Glutamatergic neuron (in vitro differentiated cells): ENCODE measurements at places on chromosomes 2 and 18.
A peak's percentile ranks its signal among the peaks of the same experiment; 100 is the strongest.

DNA sequence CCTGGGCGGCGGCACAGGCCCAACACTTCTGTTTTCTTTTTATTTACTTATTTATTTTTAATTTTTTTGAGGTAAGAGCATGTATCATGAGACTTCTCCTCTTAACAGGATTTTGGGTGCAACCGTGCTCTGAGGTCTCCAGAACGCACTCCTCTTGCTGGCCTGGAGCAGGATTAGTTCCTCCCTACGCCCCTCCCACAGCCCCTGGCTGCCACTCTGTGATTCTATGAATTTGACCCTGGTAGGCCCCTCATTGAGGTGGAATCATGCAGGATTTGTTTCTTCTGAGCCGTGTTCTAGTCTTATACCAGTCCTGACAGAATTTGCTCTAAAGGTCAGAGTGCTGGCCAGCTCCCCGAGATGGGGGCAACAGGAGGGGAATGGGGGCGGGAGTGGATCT, 106.5 kb upstream of the HS6ST1 start:
- DNase-seq: peak; percentile 13

DNA sequence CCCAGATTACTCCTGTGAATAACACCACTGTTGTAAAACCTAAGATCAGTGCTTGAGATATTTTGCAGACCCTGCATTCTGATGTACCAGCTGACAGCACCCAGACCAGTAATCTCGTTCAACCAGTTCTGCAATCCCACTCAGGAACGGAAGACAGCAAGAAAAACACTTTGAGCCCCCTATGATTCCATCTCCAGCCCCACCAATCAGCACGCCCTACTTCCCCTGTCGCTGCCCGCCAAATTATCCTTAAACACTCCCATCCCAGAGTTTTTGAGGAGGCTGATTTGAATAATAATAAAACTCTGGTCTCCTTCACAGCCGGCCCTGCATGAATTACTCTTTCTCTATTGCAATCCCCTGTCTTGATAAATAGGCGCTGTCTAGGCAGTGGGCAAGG, 173.9 kb upstream of the CDH2 start:
- DNase-seq: no peak

DNA sequence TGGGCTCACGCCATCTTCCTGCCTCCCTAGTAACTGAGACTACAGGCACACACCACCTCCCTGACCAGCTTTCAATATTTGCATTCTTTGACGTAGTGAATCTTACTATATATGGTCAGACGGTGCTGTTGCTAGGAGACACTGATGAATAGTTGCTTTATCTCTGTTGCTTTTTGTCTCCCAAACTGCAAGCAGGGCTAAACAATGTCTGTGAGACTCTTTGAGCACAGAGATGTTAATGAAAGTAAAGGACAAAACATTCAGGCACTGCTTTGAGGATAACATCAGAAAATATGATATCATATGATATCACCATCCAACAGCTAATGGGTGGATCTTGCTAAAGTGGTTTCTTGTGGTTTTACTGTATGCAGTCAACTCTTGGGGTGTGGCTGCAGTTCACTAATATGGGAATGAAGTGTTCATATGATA, 43.0 kb downstream of the EMILIN2 start:
- no peak for DNase-seq

- DNase-seq: no peak
Observed at GRCh38 chr2:159614534-159615366, 1.6 kb downstream of the BAZ2B start.

- DNase-seq: no peak
Observed at GRCh38 chr2:105052773-105053172, 14.9 kb downstream of the MRPS9 start.

DNA sequence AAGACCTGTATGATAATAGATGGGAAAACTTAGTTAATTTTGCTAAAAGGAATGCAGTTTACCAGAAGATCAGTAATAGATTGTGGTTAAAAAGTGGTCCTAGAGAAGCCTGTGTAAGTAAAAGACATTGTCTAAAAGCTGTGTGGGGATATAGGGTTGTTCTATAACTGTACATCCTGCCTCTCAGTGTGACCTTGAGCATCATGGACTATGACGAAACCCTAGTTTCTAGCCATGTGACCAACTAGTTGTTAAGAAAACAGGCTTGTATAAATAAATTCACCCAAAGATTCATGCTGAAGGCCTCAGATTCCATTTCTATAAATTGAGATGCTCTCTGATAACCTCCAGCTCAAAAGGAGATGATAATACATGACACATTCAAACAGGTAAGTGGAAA, 160.7 kb downstream of the IKZF2 start:
- DNase-seq: no peak

GRCh38 chr2:193965263-193965662, 1691.8 kb upstream of the SLC39A10 start:
- DNase-seq: no peak

- DNase-seq: no peak
Observed at GRCh38 chr2:85560812-85561279, 447 bp downstream of the GGCX start.

DNA sequence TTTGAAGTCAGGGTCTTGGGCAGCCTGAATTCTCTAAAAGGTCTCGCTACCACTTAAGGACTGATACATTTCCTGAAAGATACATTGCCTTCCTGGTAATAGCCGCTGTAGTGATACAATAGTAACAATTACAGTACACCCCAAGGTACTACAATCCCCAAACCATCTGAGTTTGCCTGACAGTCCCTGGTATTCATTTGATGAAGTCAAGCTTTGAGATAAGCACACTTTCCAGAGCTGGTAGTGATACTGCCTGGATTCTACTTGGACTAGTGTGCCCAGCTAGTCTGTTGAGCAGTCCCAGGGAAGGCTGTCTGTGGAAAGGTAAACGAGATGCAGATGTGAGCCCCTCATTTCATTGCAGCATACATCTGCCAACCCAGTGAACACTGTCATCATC, 24.4 kb upstream of the ITGB6 start:
- DNase-seq: no peak

GRCh38 chr18:26304511-26304910, 78.3 kb downstream of the TAF4B start:
- no peak for DNase-seq

GRCh38 chr2:12478151-12479064, 238.3 kb upstream of the TRIB2 start:
- DNase-seq: no peak

GRCh38 chr2:209614690-209615369, 156.8 kb upstream of the UNC80 start:
- DNase-seq: peak; percentile 23

GRCh38 chr2:58708565-58708964, 467.4 kb upstream of the FANCL start:
- no peak for DNase-seq

GRCh38 chr2:16253291-16253690, 312.9 kb downstream of the MYCN start:
- no peak for DNase-seq

- DNase-seq: no peak
Observed at GRCh38 chr2:168926621-168927386, 25.7 kb downstream of the G6PC2 start.

DNA sequence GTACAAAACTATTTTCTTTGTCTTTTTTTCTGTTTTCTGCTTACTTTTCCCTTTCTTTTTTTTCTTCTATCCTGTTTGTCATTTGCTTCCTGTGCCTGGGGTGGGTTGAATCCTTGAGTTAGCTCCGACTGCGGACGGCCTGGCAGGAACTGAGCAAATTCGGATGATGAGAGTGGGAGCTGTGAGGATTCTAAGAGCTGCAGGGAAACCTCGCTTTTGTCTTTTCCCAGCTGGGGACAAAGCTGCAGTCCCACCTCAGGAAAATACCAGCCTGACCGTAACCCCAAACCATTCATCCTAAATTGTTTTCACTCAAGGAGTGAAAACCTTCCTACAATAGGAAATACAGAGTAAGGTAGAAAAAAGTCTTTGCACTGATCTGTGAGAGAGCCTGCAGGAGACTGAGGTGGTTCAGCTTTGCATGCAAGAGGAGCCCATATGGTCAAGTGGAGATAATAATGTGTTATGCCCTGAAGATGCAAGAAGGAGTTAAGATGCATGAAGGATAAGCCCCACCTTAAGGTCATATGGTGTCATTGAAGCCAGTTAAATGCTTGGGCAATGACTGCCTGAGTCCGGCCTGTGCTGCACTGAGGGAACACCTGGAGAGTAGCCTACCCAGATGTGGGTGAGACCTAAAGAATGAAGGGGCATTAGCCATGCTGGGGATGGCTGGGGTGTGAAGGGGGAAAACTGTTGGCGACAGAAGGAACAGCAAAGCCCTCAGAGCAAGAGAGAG, 31.7 kb upstream of the ARL4C start:
- DNase-seq: no peak

DNA sequence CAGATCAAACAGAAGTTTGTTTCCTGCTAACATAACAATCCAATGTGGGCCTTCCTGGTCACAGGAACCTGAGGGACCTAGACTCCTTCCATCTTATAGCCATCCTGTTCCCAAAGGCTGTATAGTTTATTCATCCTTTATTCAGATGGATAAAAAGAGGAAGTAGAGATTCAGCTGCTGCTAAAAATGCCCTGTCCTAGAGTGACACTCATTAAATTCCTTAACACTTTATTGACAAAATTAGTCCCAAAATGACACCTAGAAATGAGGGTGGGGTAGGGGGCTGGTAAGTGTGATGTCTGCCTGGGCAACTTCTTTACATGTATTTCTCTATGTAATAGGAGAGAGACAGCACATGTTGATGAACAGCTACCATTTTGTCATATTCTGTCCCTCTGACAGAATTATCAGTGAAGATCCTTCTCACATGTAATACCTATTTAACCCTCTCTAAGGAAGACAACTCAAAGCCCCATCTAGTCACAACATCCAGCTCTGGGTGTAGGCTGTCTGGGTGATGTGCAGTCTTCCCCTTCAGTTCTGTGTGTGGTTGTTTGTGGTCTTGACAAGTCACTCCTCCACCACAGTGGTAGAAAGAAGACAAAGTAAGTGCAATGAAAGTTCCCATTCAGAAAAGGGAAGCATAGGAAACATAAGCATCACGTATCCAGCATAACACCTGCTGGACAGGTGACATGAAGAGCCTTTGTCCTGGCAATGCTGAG, 253.9 kb upstream of the CNTNAP5 start:
- no peak for DNase-seq

GRCh38 chr2:29059624-29060023, 14.7 kb downstream of the PCARE start:
- no peak for DNase-seq

- no peak for DNase-seq
Observed at GRCh38 chr18:58114766-58115165, 70.7 kb downstream of the NEDD4L start.

DNA sequence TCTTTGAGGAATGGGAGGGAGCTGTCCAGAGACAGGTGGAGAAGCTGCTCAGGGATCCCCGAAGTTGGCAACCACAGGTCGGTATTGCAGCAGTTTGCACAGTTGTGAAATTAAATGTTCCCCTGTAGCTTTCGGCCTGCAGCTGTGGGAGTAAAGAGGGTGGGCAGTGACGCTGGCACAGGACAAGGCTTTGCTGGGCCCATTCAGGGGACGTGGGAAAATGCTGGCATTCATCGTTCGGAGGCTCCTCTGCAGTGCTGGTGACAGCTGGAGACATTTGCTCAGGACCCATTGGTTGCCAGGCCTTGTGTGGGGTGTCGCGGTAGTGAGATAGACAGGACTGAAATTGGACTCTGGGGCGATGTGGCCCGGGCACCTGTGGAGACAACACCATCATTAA, 173.7 kb downstream of the MYCN start:
- DNase-seq: no peak

GRCh38 chr2:1873343-1873742, 129.0 kb upstream of the PXDN start:
- DNase-seq: no peak

DNA sequence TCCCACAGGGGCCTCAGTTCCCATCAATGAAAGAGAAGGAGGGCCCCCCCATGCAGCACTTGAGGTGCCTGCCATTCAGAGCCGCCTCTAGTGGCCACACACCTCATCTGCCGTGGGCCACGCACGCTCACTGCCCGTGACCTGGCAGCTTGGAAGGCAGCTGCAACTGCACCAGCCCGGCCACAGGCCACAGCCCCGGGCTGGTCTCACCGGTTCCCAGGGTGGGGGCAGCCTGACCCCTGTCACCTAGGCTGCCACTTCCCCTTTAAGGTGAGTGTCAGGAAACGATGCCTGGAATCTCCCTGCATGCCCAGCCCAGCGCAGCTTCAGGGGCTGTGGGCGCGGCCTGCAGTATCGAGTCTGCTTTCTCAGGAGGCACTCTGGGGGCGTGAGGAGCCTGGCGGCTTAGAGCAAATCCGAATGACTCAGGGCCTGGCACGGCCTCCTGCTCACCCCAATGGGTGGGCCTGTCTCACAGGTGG, 2.6 kb downstream of the MAB21L4 start:
- no peak for DNase-seq

DNA sequence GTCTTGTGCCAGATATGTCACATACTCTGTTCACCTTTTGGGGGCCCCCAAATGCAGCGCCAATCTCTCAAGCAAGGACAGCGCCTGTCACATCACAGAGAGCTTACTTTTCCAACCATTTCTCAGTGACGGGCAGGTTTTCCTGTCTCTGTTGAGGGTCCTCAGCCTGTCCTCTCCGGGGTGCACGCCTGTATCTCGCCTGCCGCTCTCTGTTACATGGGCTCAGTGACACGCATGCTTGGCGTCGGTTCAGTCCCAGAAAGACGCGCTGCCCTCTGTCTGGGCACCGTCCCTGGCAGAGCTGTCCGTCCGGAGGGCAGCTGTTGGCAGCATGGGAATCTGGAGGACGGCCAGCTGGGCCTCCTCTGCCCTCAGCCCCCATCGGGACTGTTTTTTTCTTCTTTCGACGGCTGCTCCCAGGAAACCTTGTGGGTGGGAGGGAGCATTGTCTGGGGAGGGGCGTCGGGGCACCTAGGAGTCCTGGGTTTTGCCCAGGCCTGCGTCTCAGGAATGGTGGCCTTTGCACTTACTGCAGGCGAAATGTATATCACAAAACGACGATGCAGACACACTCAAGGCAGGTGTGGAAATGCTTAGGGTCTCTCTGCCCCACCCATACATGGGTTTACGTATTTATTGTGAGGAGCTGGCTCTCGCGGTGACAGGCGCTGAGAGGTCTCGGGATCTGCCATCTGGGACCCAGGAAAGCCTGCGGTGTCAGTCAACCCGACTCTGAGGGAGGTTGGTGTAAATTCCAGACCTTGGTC, 30.9 kb downstream of the RTP5 start:
- DNase-seq: no peak

- DNase-seq: no peak
Observed at GRCh38 chr2:196951973-196952372, 25.5 kb upstream of the PGAP1 start.
